Stimulated activated CD4-positive, alpha-beta T cell treated with anti-CD3 and anti-CD28 coated beads, Interleukin-1b, Interleukin-23, amount 100 ng/mL, for 4 hours (primary cell): ENCODE measurements at places on chromosomes 12 and 14.

DNA sequence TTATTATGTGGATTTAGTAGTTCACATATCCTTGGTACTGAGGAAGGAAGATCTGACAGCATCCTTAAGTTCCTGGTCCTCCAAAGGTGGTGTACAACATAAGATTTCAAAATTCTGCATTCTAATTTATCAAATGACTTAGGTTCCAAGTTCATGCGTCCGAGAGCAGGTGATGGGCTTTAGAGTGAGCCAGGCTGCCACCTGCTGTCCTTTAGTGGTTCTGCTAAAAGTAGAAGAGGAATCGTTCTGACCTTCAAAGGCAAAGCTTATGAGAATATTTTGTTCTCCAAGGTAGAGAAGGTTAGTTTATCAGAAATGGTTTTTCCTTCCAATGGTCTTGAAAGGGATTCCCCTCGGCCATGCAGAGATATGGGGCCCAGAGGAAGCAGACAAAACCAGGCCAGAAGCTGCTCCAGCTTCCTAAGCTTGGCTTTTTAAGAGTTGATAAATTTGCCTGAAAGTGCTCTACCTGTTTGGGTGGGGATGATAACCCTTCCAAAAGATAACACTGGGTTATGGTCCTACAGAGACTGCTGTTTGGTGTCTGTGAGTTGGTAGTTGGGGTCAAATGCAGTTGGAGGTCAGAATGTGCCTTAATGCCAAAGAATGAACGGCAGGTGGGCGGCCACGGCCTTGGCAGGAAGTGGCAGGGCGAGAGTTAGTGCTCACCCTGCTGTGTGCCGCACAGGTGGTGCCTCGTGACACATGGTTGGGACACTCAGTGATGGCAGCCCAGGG lies 29.1 kb upstream of the LRTM2 start:
- peak; percentile 60 for DNase-seq

- no peak for DNase-seq
Observed at GRCh38 chr14:62532181-62532580, 513.1 kb downstream of the KCNH5 start.

DNA sequence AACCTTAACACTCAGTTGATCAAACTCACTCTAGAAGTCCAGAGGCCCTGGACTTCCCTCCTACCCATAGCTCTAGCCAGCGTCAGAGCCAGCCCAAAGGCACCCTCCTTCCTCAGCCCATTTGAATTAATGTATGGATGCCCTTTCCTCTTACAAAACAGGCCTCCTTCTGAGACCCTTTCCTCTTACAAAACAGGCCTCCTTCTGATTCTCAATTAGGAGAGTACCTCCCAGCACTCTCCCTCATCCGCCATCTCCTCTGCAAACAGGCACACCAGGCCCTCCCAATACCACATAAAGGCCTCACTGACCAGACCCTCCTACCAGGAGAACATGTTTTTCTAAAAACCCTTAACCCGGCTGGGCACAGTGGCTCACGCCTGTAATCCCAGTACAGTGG lies 65.7 kb downstream of the MOK start:
- DNase-seq = no peak

- DNase-seq = no peak
Observed at GRCh38 chr12:56941299-56942017, 7.2 kb upstream of the SDR9C7 start.

DNA sequence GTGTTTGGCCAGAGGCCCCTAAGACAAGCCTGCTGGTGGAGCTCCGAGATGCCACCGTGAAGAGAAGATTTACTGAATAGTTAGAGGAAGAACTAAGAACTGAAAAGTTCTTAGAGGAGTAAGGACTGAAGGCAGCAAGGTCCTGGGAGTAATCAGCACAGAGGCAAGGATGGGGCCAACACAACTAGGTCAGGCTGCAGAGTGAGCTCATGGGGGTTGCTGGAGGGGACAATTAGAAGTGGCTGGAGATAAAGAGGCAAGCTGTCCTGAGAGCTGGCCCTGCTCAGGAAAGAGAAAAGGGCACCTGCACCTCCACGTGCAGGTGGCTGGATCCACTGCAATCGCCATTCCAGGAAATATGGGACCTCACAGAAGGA lies 52.7 kb downstream of the NFKBIA start:
- no peak for DNase-seq
